ENCODE measurements at places on chromosomes 5 and 9.

- no peak for DNase-seq
These were observed 18.9 kb upstream of the NTNG2 start for GRCh38 chr9:132142924-132143323.

DNA sequence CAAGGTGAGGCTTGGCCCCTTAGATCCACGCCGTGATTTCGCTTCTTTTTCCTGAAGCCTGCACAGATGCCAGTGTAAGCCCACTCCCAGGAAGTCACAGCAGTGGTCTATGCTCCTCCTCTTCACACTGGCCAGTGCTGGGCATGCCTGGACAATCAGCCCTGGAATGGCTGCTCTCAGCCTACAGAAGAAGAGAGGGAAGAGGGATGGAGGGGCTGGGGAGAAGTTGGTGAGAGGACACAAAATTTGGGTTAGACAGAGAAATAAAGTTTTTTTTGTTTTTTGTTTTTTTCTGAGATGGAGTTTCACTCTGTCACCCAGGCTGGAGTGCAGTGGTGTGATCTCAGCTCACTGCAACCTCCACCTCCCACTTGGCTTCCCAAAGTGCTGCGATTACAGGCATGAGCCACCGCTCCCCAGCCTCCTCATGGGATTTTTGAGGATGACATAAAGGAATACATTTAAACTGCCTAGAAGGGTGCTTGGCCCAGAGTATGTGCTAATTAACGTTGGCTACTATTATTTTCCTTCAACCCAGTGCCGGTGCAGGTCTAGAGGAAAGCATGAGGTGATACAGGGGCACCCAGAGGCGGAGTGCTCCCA lies 830 bp downstream of the S100Z start:
- no peak for DNase-seq

DNA sequence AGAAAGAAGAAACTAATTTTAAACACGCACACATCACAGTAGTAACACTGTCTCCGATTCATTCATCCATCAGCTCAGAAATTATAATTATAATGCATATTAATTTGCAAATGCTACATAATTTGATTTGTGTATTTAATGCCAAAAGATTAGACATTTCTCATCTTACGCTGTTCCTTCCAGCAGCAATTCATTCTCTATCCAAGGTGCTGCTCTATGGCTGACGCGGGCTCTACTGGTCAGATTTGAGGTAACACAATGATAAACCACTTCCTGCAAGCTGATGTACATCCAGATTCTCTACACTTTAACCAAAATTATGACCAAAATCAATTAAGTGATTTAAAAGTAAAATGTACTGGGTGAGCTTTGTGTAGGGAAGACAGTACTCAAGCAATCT lies 77.9 kb upstream of the ICE1 start:
- no peak for DNase-seq

- DNase-seq, result no peak
These were observed 239.7 kb downstream of the MLLT3 start for GRCh38 chr9:20382460-20383071.

- no peak for DNase-seq
These were observed 380.3 kb upstream of the ACTBL2 start for GRCh38 chr5:57862942-57863341.

- no peak for DNase-seq
These were observed 31.0 kb downstream of the EPB41L4A start for GRCh38 chr5:112388074-112388473.

- DNase-seq, result no peak
These were observed 37.3 kb upstream of the TENT4A start for GRCh38 chr5:6675784-6676491.

DNA sequence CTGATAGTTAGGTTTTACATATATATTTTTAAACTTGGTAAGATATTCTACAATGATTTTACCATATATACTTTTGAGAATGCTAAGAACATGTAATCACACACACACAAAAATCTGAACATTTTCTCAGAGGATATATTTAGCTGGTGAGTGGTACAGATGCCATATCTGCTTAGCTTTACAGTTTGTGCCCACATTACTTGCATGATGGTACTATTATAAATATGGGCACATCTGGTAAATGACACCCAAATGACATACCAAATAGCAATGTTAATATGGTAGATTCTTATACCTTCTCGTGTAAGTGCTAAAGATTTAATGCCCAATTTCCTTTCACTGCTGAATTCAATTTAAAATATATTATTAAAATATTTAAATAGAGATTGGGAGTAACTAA lies 56.6 kb downstream of the LSM11 start:
- no peak for DNase-seq

GRCh38 chr5:31771500-31771899 lies 132.6 kb downstream of the PDZD2 start:
- no peak for DNase-seq

- DNase-seq, result no peak
These were observed 65.0 kb downstream of the PPP2R2B start for GRCh38 chr5:146813346-146814157.

- no peak for DNase-seq
These were observed 153.0 kb upstream of the SMIM23 start for GRCh38 chr5:171632616-171633015.

GRCh38 chr9:694092-694402 lies 147.4 kb upstream of the DMRT1 start:
- DNase-seq, result no peak

DNA sequence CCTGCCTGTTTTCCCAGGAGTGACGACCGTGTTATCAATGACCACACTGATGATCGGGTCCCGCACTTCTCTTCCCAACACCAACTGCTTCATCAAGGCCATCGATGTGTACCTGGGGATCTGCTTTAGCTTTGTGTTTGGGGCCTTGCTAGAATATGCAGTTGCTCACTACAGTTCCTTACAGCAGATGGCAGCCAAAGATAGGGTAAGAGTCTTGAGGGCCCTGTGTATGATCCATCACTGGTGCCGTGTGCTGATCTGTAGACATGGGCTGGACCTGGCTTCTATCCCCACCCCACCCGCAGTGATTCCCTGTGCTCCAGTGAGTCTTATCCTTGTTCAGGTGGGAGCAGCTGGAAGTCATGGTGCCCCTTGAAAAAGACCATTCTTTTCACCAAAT lies 26.0 kb downstream of the GABRP start:
- no peak for DNase-seq

DNA sequence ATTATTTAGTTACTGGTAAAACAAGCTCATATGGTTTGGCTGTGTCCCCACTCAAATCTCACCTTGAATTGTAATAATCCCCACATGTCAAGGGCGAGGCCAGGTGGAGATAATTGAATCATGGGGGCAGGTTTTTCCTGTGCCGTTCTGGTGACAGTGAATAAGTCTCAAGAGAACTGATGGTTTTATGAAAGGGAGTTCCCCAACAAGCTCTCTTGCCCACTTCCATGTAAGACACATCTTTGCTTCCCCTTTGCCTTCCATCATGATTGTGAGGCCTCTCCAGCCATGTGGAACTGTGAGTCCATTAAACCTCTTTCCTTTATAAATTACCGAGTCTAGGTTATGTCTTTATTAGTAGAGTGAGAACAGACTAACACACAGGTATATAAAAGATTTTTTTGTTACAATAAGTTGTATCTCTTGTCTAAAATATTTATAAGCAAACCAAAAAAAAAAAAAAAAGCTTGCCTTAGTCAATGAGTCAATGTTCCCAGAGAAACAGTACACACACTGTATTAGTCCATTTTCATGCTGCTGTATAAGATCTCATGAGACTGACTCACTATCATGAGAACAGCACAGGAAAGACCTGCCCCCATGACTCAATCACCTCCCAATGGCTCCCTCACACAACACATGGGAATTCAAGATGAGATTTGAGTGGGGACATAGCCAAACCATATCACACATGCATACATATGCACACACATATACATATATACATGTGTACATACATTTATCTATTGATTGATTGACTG lies 138.3 kb downstream of the BASP1 start:
- no peak for DNase-seq

DNA sequence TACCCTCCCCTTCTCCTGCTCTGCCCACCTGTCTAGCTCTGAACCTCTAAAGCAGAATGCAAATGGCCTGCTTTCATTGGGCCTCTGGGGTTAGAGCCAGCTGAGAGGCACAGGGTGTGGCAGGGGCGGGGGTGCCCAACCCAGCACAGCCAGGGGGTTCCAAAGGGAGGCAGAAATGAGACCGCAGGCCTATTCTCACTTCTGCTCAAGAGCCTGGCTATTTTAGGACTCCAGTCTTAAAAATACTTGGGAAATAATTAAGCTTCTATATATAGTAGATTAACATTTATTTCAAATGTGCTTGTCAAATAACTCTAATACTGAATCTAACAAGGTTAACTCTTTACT lies 5.7 kb downstream of the QSOX2 start:
- DNase-seq, result no peak

DNA sequence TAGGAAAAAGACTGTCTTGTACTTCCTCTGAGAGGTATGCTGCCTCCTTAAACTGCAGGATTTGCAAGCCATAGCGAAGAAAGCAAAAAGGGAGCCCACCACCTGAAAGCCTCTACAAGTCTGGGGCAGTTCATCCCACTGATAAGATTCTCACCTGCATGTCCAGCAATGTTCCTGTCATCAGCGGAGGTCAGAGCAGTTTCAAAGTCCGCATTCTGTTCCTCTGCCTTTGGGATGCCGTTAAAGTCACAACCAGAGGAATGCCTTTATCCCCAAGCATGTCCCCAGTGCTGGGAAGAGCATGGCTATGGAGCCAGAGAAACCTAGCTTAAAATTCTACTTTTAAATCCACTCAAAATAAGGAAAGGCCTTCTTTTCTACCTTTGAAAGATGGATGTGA lies 220.5 kb downstream of the GLIS3 start:
- no peak for DNase-seq

DNA sequence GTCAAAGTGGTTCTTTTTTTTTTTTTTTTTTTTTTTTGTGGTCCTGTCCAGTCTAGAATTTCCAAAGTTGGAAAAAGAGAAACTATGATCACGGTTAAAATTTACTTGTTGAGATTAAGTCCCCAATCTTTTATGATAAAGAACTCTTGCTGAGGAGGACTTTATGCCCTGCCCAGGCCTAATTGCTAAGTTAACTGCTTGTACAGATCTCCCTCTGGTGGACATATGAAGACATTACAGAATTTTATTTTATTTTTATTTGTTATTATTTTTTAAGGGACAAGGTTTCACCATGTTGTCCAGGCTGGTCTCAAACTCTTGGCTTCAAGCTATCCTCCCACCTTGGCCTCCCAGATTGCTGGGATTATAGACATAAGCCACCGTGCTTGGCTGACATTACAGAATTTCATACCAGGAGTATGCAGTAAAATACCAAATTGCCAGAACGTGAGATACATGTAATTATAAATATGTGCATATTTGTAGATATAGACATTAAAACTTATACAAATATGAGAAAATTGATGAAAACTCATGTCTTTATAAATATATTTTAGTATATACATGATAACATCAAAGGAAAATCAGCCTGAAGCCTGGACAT lies 91.2 kb downstream of the RFK start:
- DNase-seq, result no peak

- no peak for DNase-seq
These were observed 114.1 kb downstream of the SYK start for GRCh38 chr9:90915693-90916092.

DNA sequence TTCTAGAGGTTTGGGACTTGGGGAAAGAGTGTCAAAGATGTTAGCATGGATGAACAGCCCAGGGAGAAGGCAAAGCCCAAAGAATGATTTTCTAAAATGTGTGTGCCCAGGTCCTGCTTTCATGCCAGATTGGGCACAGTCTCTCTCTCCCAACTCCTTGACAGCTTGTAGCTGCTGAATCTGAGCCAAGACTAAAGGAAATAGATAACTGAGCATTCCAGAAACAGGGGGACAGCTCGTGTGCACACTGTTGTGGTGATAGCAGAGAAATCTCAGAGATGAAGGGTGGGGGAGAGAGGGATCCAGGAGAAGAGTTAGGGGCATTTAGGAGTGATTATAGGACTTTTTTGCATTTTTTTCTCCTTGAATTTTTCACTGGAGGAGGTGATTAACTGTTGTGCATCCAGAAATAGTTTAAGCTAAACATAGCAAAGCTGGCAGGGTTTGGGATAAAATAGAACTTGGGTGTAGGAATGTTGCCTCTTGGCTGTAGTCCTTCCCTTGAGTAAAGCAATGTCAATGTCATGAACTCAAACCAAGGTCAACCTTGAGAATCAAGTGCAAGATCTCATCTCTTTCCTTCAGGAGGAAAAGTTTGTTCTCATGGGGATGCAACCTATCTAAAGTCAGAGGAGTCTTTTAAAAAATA lies 245.9 kb downstream of the SH3GL2 start:
- DNase-seq, result no peak

DNA sequence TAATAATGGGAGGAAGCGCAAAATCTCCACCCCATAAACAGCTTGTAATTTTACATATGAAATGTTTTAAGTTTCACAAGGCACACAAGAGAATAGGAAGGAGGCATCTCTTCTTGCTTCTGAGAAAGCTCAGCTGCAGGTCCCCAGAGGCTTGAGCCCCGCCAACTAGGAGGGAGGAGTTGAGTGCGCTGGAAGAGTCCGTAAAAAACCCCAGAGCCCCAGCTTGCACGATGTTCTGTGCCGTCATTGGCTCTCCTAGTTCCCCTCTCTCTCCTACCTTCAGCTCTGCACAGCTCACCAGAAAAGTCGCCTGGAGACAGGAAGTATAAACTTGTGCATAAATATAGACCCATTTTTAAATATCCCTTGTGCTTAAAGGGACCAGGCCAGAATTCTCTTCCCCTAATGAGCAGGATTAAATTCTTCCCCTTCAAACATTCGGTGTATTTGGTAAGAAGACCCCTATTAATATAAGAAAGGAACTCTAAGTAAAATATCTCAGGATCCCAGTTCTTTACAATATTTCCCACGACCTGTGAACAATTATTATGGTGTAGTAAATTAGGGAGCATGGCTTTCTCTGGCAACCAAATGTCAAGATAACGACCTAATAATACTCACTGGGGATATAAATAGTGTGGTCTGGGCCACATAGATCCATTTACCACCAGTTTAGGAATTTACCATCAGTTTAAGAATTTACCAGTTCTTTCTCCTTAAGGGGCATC lies 13.7 kb downstream of the GLRX start:
- DNase-seq, result no peak

DNA sequence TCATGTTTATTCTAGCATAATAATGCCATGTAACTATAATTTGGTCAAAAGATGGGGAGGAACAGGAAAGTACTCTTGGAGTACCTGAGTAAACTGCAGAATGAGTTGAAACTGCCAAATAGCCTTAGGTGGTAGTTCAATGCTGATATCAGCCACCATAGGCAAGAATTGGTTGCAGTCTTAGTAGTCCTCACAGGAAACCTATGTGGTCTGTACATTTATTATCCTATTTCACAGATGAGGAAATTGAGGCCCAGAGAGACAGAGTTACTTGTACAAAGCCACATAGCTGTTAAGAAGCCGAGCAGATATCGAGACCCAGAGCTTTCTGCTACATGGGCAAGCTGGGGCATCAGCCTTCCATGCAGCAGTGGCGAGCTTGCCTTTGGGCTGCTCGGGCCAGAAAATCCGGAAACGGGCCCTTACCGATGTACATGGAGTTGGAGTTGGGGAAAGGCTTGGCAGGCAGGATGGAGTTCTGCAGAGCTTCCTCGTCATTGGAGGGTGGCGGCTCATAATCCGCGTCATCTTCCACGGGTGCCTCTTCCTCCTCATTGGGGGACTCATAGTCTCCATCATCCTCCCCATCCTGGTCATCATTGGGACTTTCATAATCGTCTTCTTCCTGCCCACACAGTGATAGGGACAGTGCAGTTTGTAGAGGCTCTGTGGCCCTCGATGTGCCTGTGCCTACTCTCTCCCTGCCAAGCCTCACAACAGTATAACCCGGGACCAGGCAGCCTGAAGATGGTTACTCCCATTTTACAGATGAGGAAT lies 27.1 kb downstream of the LCP2 start:
- DNase-seq, result no peak
